Left kidney (tissue), 8 donors: ENCODE measurements at places on chromosomes 7 and 10. TPM values are rescaled to one million over a fixed set of nuclear protein-coding genes. Genes with fewer than 3 reads are reported as not detected.

The CDHR3 gene
- polyA plus RNA-seq: 15.8 TPM

The VWDE gene
- polyA plus RNA-seq: 8.7 TPM

The ACSL5 gene
- polyA plus RNA-seq: 4.7 TPM

The SLC18A3 gene
- not detected for polyA plus RNA-seq

The SPDYE2 gene
- polyA plus RNA-seq: 14.8 TPM

- DNase-seq: peak; percentile 55
These were observed 242.2 kb downstream of the RAB11FIP2 start for GRCh38 chr10:117804470-117805011.

DNA sequence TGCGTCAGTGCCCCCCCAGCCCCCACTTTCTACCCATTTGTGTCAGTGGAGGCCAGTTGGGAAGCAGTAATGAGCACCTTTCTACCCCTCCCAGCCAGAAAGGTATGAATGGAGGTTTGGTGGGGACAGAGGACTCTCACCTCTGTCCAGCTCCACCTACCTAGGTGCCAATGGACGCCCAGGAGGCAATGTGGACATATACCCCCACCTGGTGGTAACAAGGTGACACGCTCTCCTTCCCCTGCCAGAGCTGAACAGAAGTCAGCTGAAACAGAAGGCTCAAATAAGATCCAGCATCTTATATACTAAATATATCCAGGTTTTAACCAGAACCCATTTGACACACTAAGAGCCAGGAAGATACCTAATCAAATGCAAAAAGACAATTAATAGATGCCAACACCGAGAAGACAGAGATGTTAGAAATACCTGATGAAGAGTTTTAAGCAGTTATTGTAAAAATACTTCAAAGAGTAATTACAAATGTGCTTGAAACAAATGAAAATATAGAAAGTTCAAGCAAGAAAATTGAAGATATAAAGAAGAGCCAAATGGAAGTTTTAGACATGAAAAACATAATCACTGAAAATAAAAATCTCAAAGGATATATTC, 18.4 kb upstream of the SORCS3 start:
- no peak for DNase-seq

DNA sequence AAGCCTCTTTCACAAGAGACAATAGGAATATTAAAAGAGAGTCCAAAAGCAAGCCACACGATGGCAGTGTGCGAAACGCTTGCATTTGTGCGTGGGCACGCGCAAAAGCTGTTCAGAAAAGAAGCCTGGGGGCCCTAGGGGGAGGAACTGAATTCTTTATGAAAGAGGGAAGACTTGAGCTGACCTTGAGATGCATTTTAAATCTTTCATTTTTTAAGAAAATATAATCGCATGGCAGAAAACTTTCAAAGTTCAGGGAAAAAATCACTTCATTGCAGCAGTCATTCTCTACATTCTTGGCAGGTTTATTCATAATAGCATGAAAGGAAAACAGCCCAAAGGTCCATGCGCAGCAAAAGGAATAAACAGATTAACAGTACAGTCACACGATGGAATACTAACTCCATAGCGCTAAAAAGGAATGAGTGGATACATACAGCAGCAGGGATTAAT, 206.5 kb upstream of the PRKCQ start:
- DNase-seq: peak; percentile 48

DNA sequence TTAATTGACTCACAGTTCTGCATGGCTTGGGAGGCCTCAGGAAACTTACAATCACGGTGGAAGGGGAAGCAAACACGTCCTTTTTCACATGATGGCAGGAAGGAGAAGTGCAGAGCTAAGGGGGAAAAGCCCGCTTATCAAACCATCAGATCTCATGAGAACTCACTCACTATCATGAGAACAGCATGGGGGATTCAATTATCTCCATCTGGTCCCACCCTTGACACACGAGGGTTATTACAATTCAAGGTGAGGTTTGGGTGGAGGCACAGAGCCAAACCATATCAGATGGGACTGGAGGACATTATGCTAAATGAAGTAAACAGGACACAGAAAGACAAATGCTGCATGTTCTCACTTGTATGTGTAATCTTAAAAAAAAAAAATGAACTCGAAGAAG, 141.4 kb upstream of the HABP2 start:
- no peak for DNase-seq

DNA sequence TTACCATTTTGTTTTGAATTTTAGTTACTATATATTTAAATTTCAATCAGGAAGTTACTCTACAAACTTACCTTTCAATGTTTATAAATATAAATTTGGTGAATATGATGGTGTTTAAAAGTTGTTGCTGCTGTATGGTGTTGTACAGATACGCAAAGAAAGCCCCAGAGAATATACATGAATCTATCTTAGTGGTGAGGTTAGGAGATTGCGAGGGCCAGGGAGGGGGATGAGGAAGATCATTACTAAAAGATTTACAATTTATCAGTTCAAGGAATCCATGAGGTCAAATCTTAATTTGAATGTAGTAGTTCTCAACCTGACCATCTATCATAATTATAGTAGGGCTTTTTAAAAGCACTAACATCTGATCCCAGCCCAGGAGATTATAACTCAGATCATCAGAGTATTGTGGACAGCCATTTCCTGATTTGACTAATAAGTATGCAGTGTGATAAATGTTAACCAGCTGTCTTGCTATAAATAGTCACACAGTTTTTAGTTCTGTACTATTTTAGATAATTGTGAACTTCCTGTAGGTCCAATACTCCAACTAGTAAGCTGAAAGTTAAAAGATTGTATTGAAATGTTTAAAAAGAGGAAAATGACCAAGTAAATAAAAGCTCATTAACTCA, 23.6 kb downstream of the FAM3C start:
- DNase-seq: no peak

GRCh38 chr7:150983893-150984368, 5.8 kb upstream of the KCNH2 start:
- no peak for DNase-seq

GRCh38 chr10:100827819-100828737, 82.7 kb downstream of the PAX2 start:
- DNase-seq: no peak

DNA sequence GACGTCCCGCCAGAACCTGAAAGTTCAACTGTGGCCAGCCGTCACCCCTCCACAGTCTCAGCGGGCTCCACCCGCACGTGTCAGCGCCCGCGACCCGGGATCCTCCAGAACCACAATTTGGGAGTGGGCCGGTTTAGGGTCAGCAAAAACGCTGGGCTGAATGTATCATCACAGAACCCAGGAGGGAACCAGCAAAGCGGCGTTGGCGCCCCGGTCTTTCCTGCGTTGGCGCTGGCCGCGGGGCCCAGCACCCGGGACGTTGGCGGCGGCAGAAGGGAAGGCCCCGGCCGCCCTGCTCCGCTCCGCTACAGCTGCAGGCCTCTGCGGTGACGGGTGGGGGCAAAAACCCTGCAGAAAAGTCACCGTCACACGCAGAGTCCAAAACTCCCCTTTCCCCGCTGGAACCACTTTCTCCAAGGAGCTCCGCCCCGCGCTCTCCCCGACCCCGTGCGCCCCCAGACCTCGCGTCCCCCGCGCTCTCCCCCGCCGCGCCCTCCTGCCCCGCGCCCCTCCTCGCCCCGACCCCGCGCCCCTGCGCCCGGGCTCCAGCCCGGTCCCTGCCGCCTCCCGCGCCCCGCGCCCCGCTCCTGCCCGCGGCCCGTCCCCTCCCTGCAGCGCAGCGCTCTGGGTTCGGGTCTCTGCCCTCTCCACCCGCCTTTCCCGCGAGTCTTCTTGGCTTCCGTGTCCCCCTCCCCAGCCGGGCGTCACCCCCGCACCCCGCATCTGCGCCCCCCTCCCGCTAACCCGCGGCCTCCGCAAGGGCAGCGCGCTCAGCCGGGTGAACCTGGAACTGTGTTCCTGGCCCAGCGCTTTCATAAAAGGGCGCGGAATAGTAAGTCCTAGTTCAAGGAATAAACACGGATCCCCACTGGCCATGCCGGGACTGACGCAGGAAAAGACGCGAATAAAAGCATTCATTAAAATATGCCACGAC, 24.0 kb upstream of the RNF32 start:
- DNase-seq: no peak
